ENCODE measurements at places on chromosomes 5 and 9.

DNA sequence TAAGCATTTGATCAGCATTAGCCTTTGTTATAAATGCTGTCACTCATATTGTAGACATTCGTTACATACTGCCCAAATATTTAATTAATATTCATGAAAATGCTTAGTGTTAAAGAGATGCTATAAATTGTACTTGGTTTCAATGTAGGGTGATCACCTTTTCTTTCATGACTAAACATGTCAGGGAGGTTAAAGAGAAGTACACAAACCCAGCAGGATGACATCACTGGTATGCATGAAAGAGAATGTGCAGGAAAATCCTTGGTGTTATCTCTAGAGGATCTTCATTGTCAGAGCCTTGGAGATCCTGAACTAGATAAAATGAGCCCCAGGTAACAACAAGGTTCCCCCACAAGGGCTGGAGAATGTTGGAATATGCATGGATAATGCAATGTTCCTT is 33.0 kb upstream of the SV2C start:
- DNase-seq: peak; percentile 3

DNA sequence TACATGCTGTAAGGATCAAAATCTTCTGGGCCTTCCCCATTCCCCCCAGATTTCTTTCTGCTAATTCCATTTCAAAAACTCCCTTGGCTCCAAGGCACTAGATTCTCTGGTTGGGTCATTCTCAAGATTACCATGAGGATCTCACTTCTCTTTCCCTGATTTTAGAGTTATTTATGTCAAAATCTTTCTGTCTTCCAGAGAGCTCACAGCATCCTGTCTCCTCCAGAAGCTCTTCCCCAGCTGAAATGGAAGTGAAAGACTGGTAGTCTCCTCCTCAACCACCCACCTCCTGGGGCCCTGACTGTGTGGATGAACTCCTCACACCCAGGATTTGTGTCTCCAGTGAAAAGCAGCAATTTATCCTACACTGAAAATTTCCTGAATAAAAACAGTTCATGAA is 11.9 kb upstream of the ZNF366 start:
- no peak for DNase-seq

DNA sequence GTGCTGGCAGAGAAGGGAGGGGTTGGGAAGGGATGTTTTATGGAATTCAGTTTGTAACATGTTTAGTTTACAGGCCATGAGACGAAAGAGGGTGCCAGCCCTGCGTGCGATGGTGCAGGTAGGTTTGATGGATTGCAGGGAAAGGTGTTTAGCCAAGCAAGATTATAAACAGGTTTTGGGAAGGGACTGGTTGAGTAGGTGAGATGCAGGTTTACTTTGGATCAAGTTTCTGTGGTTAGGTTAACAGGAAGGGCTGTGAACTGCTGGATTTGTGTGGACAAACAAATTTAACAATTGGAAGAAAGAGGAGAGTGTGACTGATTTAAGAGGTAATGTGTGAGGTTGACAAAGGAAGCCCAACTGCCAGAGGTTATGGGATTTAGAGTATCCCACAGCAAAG is 32.6 kb upstream of the GPX3 start:
- peak; percentile 8 for DNase-seq

GRCh38 chr5:74310386-74310785 is 330.1 kb downstream of the ENC1 start:
- DNase-seq: peak; percentile 53

GRCh38 chr5:118095115-118095514 is 893.2 kb downstream of the DTWD2 start:
- DNase-seq: no peak

DNA sequence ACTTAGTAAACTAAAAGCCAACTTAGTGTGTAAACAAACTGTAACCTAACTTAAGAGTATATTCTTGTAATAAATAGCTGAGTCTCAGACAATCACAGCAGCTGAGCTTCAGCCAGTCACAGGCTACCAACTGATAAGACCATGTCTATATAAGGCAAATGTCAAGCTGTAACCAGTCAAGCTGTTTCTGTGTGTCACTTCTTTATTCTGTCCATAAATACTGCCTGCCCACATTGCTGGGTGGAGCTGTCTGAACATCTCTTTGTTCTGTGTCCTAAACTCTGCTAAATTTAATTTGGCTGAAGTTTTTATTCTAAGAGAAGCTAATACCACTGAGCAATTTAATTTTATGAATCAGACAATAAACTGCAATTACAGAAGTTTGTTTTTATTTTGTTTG is 412.1 kb upstream of the CDH10 start:
- DNase-seq: no peak

DNA sequence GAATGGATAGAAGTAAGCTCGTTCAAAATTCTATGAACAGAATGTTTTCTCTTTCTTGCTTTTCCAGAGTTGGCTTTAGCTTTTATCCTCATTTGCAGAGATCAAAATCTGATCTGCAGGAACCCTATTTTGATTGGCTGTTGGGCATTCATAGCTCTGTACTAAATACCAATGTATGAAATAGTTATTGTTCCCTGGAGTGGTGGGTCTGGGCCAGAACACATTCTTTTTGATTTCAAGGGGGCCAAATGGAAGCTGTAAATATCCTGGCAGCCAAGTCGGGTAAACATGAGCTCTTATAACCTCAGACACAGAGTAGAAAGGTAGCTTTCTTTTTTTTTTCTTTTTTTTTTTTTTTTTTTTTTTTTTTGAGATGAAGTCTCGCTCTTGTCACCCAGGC is 241.5 kb downstream of the PDZD2 start:
- DNase-seq: no peak
